Stimulated activated CD4-positive, alpha-beta T cell treated with anti-CD3 and anti-CD28 coated beads, Interleukin-4, amount 100 ng/mL, for 4 hours (primary cell): ENCODE measurements at places on chromosomes 2 and 18.

DNA sequence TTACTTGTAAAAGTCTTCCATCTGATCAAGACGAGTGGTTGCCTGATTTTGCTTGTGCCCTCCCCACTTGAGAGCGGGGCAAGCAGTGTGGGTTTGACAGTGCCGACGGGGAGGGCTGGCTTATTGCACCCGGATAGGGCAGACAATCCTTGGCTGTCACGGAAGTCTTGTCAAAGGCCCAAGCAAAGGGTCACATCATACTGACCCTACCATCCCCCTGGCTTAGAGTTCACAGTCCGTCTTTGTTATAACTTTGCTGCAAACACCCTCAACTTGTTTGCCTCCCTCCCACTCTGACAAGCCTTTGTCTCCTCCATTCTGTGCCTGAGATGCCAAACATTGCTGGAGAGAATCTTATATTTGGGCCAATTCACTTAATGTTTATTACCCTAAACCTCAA is 165.9 kb upstream of the MSH6 start:
- DNase-seq: no peak

- DNase-seq: no peak
Observed at GRCh38 chr18:48629730-48630324, 91.0 kb downstream of the CTIF start.

- no peak for DNase-seq
Observed at GRCh38 chr2:16371751-16372150, 293.9 kb downstream of the CYRIA start.

- no peak for DNase-seq
Observed at GRCh38 chr2:42653908-42654445, 85.5 kb downstream of the MTA3 start.

- DNase-seq: peak; percentile 31
Observed at GRCh38 chr18:75070625-75071483, 138.1 kb downstream of the PTGR3 start.

- no peak for DNase-seq
Observed at GRCh38 chr18:73060666-73061288, 193.0 kb upstream of the NETO1 start.

DNA sequence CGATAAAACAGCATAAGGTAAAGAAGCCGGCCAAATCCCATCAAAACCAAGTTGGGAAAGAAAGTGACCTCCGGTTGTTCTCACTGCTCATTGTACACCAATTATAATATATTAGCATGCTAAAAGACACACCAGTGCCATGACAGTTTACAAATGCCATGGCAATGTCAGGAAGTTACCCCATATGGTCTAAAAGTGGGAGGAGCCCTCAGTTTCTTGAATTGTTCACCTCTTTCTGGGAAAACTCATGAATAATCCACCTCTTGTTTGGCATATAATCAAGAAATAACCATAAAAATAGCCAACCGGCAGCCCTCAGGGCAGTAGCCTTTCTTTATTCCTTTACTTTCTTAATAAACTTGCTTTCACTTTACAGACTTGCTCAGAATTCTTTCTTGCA is 544.9 kb upstream of the SETBP1 start:
- no peak for DNase-seq

DNA sequence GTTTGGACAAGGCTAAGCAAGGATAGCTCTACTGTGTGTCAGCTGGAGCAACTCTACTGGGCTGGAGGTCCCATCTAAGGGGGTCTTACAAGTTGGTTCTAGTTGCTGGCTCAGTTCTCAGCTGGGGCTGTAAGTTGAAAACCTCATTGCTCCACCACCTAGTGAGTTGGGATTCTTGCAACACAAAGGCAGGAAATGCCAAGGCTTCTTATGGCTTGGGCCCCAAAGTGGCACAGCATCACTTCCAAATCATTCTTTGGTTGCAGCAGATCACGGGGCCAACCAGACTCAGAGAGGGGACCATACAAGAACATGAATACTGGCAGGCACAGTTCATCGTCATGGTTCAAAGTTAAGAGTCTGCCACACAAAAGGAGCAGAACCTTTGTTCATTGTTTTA is 332.7 kb downstream of the LRRTM1 start:
- DNase-seq: no peak

GRCh38 chr2:129884221-129884786 is 95.2 kb upstream of the RAB6C start:
- DNase-seq: no peak

DNA sequence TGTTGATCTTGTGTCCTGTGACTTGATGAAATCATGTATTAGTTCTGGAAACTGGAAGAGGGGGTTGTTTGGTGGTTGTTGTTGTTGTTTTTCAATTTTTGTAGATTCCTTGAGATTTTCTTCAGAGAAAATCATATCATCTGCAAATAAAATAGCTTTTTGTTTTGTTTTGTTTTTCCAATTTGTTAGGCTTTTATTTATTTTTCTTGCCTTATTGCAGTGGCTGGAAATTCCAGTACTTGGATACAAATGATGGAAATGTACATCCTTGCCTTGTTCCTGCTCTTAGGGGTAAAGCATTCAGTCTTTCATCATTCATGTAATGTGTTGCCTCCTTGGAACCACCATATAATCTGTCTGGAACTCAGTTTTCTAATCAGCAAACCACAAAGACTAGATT is 50.3 kb upstream of the TRIB2 start:
- no peak for DNase-seq

DNA sequence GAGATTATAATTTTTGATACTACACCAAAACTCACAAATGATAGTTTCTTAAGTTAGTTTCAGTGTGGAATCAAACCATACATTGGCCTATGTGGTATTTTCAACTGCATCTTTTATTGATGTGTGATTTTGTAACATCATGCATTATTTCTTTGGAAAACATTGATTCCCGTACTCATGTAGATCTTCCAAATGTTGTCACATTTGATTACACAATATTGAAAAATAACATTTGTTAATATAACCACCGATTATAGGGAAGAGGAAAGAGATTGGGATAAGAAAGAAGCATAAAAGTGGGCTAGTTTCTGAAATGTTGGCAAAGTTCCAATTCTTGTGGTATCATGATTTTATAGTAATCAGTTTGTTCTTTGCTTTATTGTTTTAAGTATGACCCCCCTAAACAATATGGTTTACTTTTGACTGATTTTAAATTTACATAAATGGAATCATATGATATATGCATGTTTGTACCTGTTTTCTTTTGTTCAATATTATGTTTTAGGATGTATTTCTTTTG is 117.2 kb upstream of the OTX1 start:
- no peak for DNase-seq
